ENCODE measurements at places on chromosomes 3 and 15.

DNA sequence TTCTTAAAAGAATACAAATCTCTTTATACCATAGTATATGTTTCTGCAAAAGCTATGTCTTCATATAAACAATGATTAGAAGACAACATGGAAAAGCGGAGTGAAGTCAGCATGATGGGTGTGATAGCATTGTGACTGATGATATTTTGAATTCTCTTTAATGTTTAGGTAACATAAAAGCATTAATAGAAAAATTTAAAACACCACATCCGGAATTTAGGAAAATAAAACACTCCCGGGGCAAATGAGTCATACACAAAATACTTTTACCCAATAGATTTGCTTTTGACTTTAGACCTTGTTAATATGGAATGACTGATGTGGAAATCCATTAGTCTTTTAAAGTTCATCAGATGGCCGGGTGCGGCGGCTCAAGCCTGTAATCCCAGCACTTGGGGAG lies 134.7 kb downstream of the P3H2 start:
- no peak for DNase-seq

DNA sequence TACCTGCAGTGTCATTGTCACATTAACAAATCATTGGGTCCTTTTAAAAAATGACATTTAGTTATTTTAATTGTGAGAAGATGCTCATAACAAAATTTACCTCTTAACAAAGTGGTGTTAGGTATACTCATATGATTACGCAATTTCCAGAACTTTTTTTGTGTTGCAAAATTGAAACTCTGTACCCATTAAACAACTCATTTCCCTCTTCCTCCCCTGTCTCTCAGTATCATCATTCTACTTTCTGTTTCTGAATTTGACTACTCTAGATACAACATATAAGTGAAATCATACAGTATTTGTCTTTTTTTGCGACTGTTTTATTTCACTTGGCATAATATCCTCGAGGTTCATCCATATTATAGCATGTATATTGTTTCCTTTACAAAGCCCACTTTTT lies 58.7 kb upstream of the CHST2 start:
- no peak for DNase-seq

GRCh38 chr3:126543457-126544061 lies 15.2 kb downstream of the C3orf22 start:
- DNase-seq = no peak

GRCh38 chr15:58396181-58396580 lies 35.6 kb upstream of the LIPC start:
- no peak for DNase-seq

DNA sequence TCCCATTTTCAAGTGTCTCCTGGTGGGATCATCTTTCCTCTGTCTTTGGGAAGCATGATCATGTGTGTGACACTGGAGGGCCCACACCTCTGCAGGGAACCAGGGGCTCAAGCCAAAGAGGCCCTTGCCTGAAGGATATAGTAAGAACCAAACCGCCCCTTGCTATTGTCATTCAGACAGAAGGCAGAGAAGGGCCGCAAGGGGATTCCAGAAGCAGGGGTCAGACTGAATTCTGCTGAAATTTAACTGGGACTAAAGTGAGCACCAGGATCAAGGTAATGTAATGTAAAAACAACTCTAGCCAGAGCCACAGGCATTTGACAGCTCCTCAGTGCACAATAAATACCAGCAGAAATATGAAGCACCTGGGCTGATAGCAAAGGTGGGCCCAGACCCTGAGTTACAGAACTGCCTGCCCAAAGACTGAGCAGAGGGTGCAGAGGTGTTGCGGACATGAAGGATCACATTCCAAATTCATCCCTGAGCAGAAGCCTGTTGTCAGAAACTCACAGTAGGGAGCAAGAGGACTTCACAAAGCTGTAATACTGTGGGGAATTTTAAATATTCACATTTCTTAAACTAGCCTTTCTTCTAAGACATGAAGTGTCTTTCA lies 46.0 kb upstream of the RASGRF1 start:
- no peak for DNase-seq

DNA sequence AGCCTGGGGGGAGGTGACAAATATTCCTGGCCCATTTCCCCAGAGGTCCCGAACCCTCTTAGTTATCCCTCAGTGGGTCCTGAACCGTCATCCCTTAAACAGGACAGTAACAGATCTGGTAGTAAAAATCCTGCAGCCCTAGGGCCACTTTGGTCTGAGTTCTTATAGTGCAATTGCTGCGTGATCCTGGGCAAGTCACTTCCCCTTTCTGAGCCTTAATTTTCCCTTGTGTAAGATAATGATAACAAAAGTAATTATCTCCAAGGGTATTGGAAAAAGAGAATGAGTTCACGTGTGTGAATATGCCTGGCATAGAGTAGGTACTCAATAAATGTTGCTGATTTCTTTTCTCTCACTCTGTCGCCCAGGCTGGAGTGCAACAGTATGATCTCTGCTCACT lies 2.9 kb upstream of the JAGN1 start:
- no peak for DNase-seq

- no peak for DNase-seq
Observed at GRCh38 chr3:55454611-55455010, 32.5 kb downstream of the WNT5A start.

- no peak for DNase-seq
Observed at GRCh38 chr15:95458721-95459120, 871.8 kb upstream of the NR2F2 start.

DNA sequence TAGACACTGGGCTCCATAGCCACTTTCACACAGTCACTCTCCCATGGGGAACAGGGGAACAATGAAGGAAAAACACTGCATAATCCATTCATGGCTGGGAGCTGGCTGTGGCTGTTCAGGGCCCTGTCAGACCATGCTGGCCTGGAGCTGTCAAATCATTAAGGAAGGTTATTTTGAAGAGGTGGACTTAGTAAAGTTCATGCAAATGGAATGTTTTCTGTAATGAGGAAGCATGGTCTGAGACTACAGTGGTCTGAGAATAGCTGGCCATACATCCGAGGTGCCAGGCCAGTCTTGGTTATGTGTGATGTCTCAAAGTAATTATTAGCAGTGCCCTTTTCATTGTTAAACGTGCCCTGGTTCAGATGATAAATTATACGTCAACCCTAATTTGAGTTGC lies 117.1 kb upstream of the MRPS22 start:
- DNase-seq = no peak

GRCh38 chr3:128763967-128764366 lies 38.0 kb downstream of the RAB7A start:
- no peak for DNase-seq

Data from aorta (tissue), 5 donors.